NCI-H446 (cell line): ENCODE measurements at places on chromosomes 1 and 21.

- DNase-seq: peak; percentile 20
These were observed 152.7 kb upstream of the NEGR1 start for GRCh38 chr1:72435025-72435424.

GRCh38 chr1:67479146-67479891 is 49.1 kb upstream of the SERBP1 start:
- peak; percentile 24 for DNase-seq

DNA sequence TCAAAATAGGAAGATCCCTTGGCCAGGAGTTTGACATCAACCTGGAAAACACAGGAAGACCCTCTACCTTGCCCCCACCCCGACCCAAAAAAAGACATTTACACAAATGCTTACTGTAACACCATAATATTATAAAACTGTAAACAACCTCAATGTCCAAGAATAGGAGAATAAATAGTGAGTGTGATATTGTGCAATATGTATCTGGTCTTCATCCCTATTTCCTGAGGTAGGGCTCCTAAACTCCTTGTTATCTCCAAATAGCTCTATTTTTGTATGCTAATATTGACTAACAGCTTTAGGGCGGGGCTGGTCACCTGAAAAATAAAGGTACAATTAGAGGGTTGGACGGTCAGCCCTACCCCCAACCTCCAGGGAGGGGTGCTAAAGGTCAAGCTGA is 23.5 kb downstream of the RSBN1 start:
- no peak for DNase-seq

DNA sequence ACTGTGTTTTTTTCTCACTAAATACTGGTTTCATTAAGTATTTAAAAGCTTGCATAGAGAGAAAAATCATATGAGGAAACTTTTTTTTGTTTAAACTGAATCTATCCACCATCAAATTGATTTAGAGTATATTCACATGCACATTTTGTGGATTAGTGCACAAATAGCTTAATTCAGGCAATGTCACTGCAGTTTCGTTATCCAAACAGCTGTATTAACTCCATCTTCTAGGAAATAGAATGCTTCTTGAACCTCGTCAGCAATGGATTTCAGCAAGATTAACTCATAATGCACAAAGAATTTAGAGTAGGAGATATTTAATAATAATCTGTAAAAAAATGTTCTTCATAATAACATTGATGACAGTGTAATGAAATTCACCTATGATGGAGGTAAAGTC is 37.5 kb downstream of the NEXN start:
- DNase-seq: no peak

DNA sequence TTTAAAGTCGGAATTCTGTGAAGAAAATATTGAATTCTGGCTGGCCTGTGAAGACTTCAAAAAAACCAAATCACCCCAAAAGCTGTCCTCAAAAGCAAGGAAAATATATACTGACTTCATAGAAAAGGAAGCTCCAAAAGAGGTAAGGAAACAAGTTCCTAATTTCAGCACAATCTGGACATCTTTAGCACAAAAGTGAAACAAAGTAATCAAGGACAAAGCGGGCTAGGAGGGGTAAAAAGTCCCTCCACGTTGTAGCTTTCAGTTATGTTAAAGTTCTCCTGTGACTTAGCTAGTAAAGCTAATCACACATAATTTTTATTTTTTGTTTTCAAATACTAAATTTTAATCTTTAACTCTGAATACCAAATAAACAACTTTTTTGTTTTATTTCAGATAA is 2.2 kb downstream of the RGS2 start:
- no peak for DNase-seq

- peak; percentile 42 for DNase-seq
These were observed 8.7 kb downstream of the UBIAD1 start for GRCh38 chr1:11281518-11282331.

DNA sequence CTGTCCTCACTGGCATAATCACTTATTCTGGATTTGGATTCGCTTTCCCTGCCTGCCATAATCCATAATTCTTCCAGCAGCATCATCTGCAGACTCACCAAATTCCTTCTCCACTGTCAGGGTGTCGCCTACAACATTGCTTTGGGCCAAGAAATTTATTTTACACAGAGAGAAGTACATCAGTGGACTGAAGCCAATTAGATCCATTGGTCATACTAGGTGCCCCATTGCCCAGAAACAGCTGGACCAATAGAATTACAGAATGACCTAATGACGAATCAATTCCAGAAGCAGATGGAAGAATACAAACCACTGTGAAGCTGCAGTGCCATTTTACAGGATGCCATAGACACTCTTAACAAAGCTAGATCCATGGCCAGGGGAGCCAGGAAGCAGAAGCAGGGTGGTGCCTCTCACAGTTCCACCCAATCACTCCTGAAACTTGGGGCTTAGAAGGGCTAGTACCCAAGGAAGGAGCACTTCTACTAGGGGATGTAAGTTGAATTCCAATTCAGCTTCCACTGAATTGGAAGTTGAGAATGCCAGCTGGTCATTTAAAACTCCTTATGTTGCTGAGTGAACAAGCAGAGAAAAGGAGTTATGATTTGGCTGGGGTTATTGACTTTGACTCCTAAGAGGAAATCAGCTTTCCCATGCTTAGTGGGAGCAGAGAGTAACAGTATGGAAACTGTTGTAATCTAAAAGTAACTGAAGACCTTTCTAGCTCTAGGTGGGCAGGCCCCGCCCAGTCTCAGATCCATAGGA is 44.0 kb downstream of the EDN2 start:
- peak; percentile 56 for DNase-seq

- no peak for DNase-seq
These were observed 684 bp upstream of the MRPL20 start for GRCh38 chr1:1407636-1408318.

DNA sequence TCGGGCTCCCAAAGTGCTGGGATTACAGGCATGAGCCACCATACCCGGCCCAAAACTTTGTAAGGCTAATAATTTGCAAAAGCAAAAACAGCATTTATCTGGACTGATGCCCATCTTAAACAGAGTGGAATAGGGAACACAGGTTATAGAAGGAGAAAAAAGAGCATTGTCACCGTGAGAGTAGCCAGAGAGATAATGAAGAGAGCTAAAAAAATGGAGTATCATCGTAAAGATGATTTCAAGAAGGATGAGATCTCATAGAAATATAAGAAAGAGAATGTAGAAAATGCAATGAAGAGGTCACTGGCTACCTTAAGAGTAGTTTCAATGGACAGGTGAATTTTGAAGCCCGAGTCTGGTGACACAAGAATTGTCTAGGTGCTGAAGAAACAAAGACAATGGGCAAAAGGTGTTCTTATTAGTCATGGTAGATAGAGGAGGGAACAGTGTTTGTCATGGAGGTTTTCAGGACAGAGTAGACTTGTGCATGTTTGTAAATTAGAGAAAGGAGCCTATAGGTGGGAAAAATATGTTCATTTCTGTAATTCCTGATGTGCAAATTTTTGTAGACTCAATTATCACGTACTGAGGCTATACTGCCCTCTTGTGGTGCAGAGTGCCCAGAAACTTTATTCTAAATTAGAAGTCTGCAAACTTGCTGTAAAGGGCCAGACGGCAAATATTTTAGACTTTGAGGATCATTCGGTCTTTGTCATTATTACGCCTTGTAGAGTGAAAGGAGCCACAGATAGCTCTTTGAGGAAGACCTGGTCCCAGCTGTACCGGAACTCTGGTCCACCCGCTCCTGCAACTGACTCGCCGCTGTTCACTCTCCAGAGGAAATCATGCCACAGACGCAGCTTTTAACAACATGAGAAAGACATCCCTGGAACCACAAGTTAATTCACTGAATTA is 8.1 kb upstream of the TMEM183A start:
- peak; percentile 61 for DNase-seq

GRCh38 chr1:110370827-110371226 is 20.0 kb downstream of the SLC16A4 start:
- no peak for DNase-seq

DNA sequence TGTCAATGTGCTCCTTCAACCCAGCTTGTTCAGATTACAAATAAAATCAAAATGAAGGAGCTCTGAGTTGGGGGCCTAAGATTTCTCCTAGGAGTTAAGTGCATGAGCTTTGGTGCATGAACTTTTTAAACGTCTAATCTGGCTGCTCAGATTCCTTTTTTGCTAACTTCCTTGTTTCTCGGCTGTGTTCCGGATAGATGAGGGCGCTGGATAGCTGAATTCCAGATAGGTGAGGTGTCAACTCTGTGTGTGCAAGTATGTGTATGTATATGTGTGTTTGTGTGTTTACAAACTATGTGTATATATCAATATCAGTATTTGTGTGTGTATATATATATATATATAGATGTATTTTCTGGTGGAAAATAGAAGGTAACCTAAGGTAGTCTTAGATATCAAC is 37.5 kb upstream of the RCAN3 start:
- no peak for DNase-seq

DNA sequence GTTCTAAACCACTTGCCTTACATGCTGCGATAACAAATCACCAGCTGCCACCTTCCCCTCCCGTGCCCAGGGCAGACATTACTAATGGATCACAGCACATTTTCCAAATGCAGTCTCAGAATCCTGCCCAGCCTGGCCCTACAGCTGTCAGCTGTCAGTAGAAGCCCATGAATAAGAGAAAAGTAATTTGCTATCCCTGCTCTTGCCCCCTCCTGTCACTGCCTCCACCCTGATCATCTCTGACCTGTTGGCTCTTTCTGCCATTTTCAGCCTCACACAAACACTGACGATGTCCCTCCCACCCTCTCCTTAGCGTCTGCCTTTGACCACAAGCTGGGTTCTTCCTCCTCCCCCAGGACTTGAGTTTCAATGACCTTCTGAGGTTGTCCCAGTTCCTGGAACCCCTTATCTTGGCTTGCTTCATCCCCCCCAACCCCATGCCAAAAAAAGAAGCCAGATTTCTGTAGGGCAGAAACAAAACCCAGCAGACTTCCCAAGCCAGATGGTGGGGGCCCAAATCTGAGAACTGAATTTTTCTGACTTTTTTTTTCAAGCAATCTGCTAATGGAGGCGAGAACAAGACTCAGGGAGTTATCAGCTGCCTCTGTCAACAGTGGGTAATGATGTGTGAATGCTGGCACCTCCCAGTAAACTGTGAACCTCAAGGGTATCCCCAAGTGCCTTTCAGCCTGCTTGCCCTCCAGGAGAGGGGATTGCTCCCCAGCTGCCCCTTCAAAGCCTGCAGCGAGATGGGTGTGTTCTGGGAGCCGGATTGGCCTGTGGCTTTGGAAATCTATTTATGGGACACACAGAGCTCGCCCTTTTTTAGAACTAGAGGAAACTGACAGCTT is 216.5 kb upstream of the VAMP3 start:
- peak; percentile 55 for DNase-seq

DNA sequence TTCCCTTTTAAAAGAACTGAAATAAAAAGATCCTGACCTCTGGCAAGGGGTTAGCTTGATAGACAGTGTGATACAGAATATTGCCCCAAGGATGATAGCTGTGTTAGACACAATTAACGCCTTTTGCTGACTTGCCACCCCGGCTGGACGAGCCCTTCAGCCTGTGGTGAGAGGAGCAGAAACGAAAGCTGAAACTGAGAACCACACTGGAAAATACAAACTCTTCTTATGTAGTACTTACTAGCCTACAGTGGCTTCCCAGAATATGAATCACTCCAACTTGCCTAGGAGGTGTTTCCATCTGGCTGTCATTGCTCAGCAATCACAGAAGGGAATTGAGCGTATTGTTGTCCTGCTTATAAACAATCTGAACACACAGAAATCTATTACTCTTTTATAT is 22.9 kb downstream of the SAMSN1 start:
- no peak for DNase-seq

DNA sequence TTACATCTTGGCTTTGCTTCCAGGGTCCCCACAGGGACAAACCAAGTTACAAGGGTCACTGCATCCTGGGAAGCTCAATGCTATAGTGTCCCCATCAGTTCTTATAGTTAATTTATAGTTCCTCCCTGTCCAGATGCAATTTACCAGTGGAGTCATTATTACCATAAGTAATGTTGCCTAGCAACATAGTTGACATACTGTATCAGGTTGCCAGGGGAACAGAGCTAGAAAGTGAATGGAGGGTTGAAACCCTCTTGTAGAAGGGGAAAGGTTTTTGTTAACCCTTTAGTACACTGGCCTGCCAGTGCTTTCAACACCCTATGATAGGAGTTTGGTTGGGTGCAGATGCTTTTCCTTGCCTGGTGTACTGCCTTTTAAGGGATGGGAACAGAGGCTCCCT is 34.3 kb upstream of the TTC4 start:
- DNase-seq: no peak

GRCh38 chr1:31727849-31728248 is 24.0 kb upstream of the COL16A1 start:
- DNase-seq: no peak

GRCh38 chr1:227744668-227745067 is 9.4 kb downstream of the SNAP47 start:
- no peak for DNase-seq

GRCh38 chr1:240598216-240599001 is 13.5 kb downstream of the GREM2 start:
- DNase-seq: no peak

DNA sequence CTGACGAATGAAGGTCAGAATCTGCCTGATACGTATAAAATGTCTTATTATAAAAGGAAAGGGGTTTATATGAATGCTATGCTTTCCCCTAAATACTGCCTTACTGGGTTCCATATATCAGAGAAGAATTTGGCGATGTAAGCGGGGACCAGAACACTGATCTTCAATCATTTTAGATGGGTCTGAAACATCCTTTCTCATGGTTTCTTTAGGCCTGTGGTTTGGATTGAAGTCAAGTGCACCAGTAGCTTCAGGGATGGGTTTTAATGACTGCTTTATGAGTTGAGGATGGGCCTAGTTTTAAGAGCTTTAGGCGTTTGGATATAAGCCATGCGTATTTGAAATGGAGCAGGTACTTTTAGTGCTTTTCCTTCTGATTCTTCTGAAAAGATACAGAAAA is 6.9 kb downstream of the FMN2 start:
- DNase-seq: no peak

DNA sequence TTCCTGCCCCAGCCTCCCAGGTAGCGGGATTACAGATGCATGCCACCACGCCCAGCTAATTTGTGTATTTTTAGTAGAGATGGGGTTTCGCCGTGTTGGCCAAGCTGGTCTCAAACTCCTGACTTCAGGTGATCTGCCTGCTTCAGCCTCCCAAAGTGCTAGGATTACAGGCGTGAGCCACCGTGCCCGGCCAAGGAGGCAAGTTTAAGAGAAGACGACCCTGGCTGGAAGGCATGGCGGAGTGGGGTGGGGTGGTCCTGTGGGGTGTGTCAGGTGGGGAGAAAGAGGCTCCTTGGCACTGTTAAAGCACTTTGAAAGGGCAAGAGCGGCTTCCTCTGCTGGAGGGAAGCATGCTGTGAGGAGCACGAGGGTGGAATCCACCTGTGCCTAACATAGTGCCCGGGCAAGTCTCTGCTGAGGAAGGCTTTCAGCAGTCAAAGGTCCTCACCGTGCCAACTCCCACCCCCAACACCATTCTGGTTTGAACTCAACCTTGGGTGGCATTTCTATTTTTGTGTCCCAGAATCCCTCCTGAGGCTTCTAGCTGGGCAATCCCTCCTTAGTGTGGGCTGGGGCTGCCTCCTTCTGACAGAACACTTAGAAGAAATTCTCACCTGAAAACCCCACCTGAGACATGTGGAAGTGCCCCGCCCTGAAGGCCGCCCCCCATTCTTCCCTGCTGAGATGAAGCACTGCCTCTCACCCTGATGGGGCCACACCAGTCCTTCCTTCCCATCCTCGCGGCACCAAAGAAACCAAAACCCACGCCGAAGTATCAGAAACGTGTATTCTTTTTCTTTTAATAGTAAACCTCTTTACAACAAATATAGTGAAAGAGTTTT is 37.4 kb downstream of the MEF2D start:
- no peak for DNase-seq
